Liver (tissue), 10 donors: ENCODE measurements at places on chromosomes 5 and 9.
A peak's percentile ranks its signal among the peaks of the same experiment; 100 is the strongest.

- DNase-seq: peak; percentile 47
These were observed 8.3 kb downstream of the CDK5RAP2 start for GRCh38 chr9:120571443-120572257.

DNA sequence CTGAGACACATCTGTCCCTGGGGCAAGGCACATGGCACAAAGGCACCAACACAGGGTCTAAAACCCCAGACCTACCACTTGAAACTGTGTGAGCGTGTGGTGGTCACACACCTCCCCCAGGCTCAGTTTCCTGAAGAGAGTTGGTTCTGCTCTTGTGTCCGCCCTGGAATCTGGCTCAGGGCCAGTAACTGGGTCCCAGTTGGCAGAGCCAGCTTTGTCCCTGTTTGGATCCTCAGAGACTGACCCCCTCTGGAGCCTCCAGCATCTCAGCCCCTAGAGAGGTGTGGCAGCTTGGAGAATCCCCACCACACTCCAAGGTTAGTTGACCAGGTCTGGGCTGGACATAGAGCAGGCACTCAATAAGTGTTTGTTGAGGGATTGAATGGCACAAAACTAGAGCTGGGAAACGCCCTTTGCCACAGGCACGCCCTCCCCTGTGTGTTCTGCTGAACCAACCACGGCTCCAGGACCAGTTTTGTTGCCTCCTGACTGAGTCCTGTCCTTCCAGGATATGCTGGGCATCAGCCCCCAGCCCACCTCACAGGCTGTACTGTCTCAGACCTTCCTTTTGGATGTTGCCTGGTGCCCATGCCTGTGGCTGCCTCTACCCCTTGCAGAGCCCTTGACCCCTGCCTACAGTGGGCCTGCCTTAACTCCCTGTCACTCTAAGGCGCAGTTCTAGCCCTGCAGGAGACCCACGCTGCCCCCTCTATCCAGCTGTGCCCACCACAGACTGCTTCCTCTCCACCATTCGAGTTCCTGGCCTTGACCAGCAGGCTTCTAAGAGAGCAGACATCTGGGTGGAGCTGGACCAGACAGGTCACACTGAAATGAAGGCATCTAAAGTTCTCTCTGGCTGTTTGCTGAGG, 3.8 kb upstream of the PDLIM4 start:
- DNase-seq: no peak

GRCh38 chr5:112174959-112175594, 244.0 kb downstream of the EPB41L4A start:
- no peak for DNase-seq

GRCh38 chr5:35136386-35136785, 88.6 kb upstream of the AGXT2 start:
- no peak for DNase-seq

GRCh38 chr9:112360047-112360804, 19.7 kb upstream of the HSDL2 start:
- DNase-seq: no peak

- no peak for DNase-seq
These were observed 15.3 kb downstream of the C9orf152 start for GRCh38 chr9:110192531-110193261.

DNA sequence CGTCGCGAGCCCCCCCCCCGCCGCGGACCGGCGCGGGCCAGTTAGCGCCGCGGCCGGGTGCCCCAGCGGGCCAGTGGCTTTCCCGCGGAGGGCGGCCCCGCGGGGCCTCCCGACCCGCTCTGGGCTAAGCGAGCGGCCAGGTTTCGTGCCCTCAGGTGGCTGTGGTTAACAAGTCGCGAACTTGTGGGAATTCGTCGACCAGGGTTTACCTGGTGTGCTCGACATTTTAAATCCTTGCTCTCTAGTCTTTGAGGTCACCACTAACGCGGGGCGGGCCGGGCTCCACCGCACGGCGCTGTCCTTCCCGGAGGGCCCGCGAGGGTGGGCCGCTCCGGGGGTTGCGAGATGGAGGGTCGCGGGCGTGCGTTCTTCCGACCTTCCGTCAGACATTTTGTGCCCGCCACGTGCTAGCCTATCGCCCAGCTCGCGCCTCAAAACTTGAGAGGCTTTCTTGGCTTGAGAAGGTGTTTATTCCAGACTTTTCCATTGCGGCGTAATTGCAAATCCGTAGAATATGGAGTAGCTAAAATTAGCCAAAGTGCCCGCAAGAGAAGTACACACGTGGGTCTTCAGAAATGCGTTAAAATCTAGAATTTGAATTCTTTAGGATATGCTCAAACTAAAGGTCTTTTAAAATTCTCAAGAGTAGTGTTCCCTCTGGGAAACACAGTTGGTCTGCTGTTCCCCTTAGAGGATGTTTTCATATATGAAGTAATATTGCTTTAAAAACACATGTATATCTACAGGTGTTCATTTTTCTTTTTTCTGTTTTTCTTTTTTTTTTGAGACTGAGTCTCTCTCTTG, 2.1 kb downstream of the ANP32B start:
- DNase-seq: no peak

DNA sequence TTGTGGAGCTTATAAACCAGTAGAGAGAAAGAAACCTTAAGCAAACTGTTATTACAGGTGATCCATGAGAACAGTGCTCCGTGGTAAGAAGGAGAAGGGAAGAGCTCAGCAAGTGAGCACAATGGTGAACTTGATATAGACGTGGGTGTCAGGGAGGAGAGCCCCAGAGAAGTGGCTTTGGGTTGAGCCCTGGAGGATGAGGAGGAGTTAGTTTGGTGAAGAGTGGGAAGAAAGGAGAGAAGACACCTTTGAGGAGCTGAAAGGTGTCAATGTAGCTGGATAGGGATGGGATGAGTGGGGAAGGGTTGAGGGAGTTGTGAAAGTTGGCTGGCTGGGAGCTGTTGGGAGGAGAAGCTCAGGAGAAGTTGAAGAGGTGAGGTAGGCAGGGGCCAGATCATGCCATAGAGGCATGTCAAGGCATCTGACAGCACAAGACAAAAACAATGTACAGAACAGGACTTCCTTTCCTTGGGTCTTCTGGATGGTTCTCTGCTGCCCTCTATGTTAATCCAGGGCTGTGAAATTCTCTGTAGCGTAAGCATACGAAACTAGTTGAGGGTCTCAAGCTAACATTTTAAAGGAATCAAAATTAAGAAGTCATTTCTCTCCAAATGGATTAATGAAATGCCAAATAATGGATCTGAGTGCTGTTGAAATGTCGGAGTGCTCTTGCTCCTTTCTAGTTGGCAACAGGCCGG, 501.9 kb downstream of the KDM4C start:
- no peak for DNase-seq

GRCh38 chr9:83116026-83116425, 53.1 kb upstream of the RASEF start:
- no peak for DNase-seq

GRCh38 chr5:141799507-141800167, 78.6 kb downstream of the PCDH1 start:
- DNase-seq: no peak

GRCh38 chr5:156402387-156402921, 75.5 kb downstream of the SGCD start:
- DNase-seq: no peak

- no peak for DNase-seq
These were observed 24.2 kb downstream of the BASP1 start for GRCh38 chr5:17241635-17242034.

DNA sequence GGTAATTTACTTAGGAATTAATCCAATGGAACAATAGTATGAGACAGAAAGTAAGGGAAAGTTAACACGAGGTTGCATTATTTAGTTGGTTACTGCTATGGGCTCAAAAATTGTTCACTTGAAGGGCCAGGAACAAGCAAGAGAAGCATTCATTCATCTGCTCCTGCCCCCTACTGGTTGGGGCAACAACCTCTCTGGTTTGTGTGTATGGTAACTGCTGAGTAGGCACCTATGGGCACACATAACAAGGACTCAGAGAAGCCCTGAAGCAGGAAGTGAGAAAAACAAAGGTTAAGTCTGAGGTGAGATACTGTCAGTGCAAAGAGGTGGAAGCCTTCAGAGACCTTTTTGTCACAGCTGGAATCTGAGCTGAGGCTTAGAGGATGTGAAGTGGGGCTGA, 34.4 kb upstream of the RANBP6 start:
- DNase-seq: no peak

GRCh38 chr5:175683231-175683630, 25.4 kb downstream of the HRH2 start:
- no peak for DNase-seq

DNA sequence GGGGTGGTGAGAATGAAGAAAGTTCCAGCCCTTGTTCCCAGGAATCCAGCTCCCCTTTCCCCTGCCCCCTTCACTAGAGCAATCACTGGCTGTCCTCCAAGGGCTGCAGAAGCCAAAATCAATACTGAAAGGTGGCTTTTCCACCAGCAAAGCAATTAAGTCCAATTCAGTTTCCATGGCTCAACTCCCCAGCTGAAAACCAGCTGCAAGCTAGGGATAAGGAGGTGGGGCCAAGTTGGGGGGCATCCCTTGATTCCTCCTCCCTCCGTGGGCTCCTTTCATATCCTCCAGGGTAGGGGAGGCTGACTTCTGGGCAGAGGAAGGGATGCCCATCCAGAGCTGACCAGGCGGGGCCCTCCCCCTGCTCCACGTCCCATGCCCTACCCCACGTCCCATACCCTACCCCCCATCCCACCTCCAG, 22.7 kb downstream of the CAMK2A start:
- no peak for DNase-seq

GRCh38 chr5:27810458-27810857, 772.1 kb upstream of the CDH9 start:
- no peak for DNase-seq

GRCh38 chr5:60387051-60387440, 312.9 kb downstream of the DEPDC1B start:
- DNase-seq: no peak

DNA sequence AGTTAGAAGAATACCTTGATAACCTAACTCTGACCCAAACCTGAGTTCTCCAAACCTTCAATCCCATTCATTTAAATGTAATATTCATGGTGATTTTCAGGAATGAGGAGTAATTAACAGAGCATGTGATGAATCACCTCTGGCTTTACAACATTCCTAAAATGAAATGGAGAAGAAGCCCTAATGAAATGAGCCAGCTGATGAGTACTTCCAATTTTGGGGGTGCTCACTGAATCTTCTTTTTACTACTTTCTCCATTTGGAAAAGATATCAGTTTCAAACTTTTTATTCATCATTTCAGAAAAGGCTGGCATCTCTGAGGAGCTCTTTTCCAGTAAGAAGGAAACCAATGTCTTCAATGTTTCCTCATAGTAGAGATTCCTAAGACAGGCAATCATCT, 2.9 kb upstream of the SPINK5 start:
- DNase-seq: no peak

DNA sequence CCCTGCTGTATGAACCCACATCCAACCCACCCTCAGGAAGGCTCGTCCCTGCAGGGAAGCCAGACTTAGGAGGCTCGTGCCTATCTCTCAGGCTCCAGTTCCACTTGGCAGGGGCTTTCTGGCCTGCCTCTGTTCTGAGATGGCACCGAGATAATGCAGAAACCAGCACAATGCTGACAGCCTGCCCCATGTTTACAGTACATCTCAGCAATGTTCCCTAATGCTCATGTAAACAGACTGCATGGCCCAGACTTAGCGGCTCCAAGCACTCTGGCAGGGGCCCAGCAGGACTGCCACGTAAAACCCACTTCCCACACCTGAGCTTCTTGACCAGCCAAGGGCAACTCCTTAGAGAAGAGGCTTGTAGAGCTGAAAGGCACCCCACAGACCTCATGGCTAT, 499.5 kb upstream of the BRINP1 start:
- DNase-seq: no peak

DNA sequence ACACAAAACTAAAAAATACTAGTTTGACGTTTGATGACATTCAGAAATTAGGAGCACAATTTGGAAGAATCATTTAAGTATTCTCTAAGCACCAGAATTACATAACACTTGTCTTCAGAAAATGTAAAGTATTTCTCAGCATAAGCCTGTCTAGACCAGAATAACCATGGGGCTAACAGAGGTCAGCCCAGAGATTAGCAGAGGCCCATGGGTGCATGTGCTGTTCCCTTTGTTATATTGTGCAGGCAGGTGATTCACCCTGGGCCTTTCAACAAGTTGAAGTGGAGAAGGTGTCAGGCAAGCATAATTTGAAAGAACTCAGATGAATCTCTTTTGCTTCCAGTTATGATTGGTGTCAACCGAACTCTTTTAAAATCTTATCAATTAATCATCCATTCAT, 227.9 kb downstream of the LURAP1L start:
- DNase-seq: no peak

- no peak for DNase-seq
These were observed 20.7 kb upstream of the IL33 start for GRCh38 chr9:6194934-6195333.
